ENCODE measurements at places on chromosomes 6 and 20. TPM values are rescaled to one million over a fixed set of nuclear protein-coding genes. Genes with fewer than 3 reads are reported as not detected.

Gene PI16
- total RNA-seq, result not detected

Gene TFAP2D
- total RNA-seq, result not detected

Gene ULBP3
- total RNA-seq, result 4.2 TPM

GRCh38 chr20:59525500-59526241 lies 78.7 kb upstream of the PHACTR3 start:
- DNase-seq, result peak; percentile 80

DNA sequence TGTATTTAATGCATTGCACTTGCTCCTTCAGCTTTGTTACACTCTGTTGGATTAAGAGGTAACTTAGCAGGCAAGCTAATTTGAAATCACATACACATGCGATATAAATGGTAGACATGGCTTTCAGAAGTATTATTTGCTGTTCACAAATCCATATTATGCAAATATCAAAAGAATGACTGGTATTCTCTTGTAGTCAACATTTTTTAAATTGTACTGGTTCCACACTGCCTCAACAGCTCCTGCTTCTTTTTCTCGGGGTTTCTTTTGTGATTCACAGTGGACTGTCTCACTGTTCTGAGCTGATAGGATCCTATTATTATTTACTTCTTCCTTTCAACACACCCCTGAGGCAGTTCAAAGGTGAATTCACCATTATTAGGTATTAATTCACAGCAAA lies 927.4 kb downstream of the KIF16B start:
- no peak for DNase-seq

DNA sequence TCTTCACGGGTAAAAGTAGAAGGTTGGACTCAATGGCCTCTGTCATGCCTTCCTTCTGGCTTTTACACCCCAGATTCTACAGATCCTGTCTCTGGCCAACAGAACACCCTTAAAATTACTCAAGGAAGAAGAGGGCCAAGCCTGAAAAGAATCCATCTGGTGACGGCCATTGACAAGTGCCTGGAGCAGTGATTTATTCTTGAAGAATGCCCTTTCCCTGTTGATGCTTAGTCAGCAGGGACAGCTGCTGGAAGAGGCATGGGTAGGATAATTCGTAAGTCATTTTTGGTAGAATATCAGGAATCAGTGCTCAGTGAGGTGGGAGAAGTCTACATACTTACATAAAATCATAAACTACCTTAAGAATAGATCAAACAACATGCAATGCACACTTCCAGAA lies 397.9 kb downstream of the SAMD5 start:
- no peak for DNase-seq

GRCh38 chr6:112024464-112024863 lies 29.4 kb upstream of the CCN6 start:
- DNase-seq, result no peak

- DNase-seq, result no peak
These were observed 4.5 kb downstream of the HIVEP2 start for GRCh38 chr6:142940487-142940886.

GRCh38 chr6:37283671-37284151 lies 25.8 kb upstream of the TMEM217 start:
- no peak for DNase-seq

DNA sequence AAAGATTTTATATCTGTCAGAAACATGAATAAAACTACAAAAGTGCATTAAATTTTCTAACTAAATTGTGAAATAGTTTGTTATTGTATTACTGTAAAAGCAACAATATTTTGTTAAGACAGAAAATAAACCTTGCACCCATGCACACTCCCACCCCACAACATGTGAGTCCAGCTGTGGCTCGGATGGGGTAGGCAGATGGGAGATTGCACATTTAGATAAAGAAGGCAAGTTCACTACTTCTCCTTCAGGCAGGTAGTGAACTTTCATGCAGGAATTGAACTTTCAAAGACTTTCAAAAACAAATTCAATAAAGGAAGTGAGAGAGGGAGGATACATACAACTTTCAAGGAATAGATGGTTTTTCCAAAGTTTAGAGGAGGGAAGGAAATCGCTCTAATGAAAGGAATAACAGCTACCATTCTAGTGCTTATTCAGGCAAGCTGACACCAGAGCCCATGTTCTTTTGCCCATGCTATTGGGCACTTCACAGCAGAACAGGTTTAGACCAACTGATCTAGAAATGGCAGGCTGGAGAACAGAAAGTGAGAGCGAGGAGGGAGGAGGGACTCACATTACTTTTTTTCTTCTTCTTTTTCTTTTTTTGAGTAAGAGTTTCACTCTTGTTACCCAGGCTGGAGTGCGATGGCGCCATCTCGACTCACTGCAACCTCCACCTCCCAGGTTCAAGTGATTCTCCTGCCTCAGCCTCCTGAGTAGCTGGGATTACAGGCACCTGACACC lies 28.5 kb downstream of the SF3B5 start:
- no peak for DNase-seq

Measured in SK-MEL-5 (cell line).